ENCODE measurements at places on chromosomes 7 and 10.

GRCh38 chr10:70561070-70561469 is 41.5 kb downstream of the PRF1 start:
- DNase-seq = no peak

DNA sequence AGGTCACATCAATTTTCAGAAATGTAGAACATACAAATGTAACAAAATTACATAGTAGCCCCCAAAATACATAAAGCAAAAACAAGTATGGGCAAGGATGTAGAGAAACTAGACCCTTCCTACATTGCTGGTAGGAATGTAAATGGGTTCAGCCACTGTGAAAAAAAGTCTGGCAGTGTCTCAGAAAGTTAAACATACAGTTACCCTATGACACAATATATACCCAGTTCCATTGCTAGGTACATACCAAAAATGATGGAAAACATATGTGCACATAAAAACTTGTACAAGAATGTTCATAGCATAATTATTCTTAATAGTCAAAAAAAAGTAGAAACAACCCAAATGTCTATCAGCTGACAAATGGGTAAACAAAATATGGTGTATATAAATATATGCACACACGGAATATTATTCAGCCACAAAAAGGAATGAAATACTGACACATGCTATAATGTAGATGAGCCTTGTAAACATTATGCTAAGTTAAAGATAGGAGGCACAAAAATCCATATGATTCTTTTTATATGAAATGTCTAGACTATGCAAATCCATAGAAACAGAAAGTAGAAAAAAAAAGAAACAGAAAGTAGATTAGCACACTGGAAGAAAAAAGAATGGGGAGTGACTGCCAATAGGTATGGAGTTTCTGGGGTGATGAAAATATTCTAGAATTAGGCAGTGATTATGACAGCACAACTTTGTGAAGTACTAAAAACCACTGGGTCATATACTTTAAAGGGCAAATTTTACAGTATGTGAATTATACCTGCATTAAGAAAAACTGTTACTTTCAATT is 13.5 kb downstream of the HERPUD2 start:
- no peak for DNase-seq

GRCh38 chr10:120174491-120174890 is 282.0 kb downstream of the SEC23IP start:
- DNase-seq = no peak

GRCh38 chr7:74199551-74200355 is 10.1 kb upstream of the LAT2 start:
- DNase-seq = no peak

DNA sequence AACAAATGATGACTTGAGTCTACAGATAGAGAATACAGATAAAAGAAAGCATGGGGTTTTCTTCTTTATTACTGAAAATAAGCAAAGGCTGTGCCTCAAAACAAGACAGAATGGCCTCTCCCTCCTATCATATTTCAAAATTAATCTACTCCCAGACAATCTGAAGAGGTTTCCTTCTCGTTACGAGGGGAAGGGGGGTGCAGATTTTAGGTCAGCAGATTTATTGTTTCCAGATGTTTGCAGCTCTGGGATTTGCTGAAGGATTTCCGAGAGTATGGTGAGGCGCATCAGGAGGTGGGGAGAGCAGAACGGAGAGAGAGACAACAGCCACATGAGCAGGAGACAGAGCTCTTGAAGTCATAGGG is 89.8 kb downstream of the KIAA1549 start:
- DNase-seq = no peak

- DNase-seq = no peak
Observed at GRCh38 chr7:47792521-47793121, 155.6 kb downstream of the PKD1L1 start.

GRCh38 chr10:99815621-99816020 is 33.2 kb downstream of the ABCC2 start:
- no peak for DNase-seq

GRCh38 chr7:138752518-138753149 is 45.2 kb upstream of the TMEM213 start:
- DNase-seq = no peak

GRCh38 chr7:110071192-110071591 is 1019.7 kb upstream of the LRRN3 start:
- DNase-seq = no peak

- no peak for DNase-seq
Observed at GRCh38 chr10:7507887-7508726, 97.3 kb upstream of the SFMBT2 start.

- DNase-seq = no peak
Observed at GRCh38 chr10:102665904-102666509, 21.7 kb downstream of the TRIM8 start.

GRCh38 chr7:91567081-91568012 is 303.1 kb downstream of the FZD1 start:
- DNase-seq = no peak

GRCh38 chr7:15751191-15751701 is 64.8 kb upstream of the MEOX2 start:
- no peak for DNase-seq

DNA sequence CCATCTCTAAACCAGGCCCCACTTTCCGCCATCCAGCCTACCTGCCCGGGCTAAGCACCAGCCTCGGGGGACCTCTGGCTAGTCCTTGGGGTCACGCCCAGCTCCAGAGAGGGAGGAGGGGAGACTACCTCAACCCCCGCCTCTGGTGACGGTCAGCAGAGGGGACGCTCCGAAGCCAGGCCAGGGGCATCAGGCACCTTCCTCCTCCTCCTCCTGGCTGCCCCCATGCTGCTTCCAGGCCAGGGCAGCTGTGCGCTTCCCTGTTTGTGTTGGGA is 4.0 kb upstream of the SMARCD3 start:
- no peak for DNase-seq

DNA sequence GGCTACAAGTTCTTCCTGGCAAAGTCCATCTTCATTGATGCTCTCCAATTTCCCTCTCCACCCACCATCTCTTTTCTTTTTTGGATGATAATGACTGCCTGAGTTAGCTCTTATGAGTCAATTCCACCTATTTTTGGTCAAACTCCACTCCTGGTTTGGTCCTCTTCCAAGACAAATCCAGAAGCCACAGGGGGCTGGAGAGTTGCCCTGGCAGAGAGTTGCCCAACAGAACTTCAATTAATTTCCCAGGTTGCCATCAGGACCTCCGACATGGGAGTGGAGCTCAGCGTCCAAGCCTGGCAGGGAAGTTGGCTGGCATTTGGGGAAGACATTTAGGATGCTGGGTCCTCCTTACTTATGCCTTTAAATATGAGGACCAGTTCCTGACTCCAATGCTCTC is 29.2 kb upstream of the KCNMA1 start:
- no peak for DNase-seq

GRCh38 chr7:151131592-151132293 is 35.8 kb downstream of the GBX1 start:
- no peak for DNase-seq

Data from AML-193 (cell line).